ENCODE measurements at places on chromosomes 7 and 10. TPM values are rescaled to one million over a fixed set of nuclear protein-coding genes. Genes with fewer than 3 reads are reported as not detected.

CYP3A7 gene
- total RNA-seq, result not detected

DNA sequence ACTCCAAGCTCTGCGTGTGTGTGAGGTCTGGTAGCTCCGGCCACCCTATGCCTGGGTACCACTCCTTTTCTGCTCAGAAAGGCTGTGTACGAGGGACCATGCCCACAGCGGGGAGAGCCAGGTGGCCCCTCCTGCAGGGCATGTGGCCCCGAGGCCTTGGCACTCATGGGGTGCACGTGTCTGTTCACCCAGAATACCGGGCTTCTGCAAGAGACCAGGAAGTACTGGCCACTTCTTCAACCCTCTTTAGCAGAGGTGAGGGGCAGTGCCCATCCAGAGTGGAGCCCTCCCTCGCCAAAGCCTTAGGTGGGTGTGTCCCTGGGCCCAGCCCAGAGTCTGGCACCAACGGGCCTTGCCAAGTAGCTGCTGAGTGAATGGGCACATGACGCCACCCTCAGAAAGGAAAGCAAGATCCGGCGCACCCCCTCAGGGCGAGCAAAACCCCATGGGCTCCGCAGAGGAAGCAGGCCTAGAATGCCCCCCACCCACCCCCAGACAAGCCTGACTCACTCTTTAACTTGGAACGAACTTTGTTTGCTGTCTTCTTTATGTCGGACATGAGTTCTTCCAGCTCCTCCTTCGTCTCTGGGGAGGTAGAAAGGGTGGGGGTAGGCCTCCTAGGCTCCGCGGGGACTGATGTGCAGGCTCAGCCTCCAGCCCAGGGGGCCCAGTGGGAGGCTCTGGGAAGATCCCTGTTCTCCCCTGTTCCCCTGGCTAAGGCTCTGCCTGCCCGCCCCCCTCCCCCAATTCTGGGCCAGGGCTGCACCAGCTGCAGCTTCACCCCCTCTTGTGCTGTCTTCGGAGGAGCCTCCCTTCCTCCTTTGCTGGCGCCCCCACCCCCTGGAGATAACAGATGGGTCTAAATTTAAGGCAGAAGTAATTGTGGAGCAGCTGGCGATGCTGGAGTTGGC lies 14.6 kb downstream of the STX1A start:
- no peaks in the 10 kb centered on the region for H3K27me3 ChIP-seq
- DNase-seq, result peak; percentile 87
- H3K4me3 ChIP-seq, result no peak overlapping the region
- peaks cover 46% of the 10 kb centered on the region for H3K36me3 ChIP-seq
- H3K27ac ChIP-seq, result peak overlapping the region; percentile 13

GRM8 gene
- not detected for total RNA-seq

- H3K27me3 ChIP-seq, result no peaks in the 10 kb centered on the region
- no peak for DNase-seq
- no peak overlapping the region for H3K4me3 ChIP-seq
- H3K4me1 ChIP-seq, result peaks cover 7% of the 10 kb centered on the region
- H3K27ac ChIP-seq, result peak overlapping the region; percentile 63
Observed at GRCh38 chr10:4053940-4054339, 268.9 kb upstream of the KLF6 start.

DNA sequence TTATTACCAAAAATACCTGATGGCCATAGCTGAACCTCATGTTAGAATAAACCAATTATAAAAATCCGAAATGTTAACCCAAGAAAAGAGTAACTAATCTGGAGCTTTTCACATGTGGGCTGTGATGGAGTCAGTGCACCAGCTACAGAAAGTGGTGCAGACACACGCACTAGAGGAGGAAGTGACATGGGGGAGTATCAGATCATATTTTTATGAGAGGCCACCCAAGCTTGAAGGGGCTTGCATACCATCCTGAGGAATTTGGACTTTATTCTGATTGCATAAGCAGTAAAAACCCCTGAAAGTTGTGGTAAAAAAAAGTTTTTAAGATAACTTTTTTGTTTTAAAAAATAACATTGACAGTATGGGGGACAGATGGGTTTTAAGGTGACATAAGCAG lies 1148.5 kb upstream of the CELF2 start:
- H3K36me3 ChIP-seq, result no peaks in the 10 kb centered on the region
- H3K27me3 ChIP-seq, result no peaks in the 10 kb centered on the region
- no peak for DNase-seq
- peaks cover 7% of the 10 kb centered on the region for H3K4me1 ChIP-seq

GRCh38 chr7:148334441-148334956 lies 256.1 kb upstream of the C7orf33 start:
- peaks cover 45% of the 10 kb centered on the region for H3K4me1 ChIP-seq
- H3K4me3 ChIP-seq, result no peak overlapping the region
- H3K36me3 ChIP-seq, result peaks cover 4% of the 10 kb centered on the region
- no peak overlapping the region for H3K27ac ChIP-seq
- no peak for DNase-seq

GRCh38 chr10:114520453-114520852 lies 116.2 kb upstream of the AFAP1L2 start:
- H3K36me3 ChIP-seq, result peaks cover 15% of the 10 kb centered on the region
- DNase-seq, result peak; percentile 93
- peak overlapping the region; percentile 84 for H3K27ac ChIP-seq
- no peaks in the 10 kb centered on the region for H3K27me3 ChIP-seq

- peak overlapping the region; percentile 93 for H3K27ac ChIP-seq
- peaks cover 17% of the 10 kb centered on the region for H3K4me1 ChIP-seq
- peaks cover 10% of the 10 kb centered on the region for H3K36me3 ChIP-seq
- peak overlapping the region; percentile 86 for H3K4me3 ChIP-seq
- peak; percentile 93 for DNase-seq
- no peaks in the 10 kb centered on the region for H3K27me3 ChIP-seq
Observed at GRCh38 chr10:88989824-88990383, 694 bp upstream of the FAS start.

- DNase-seq, result no peak
- no peaks in the 10 kb centered on the region for H3K4me1 ChIP-seq
- no peak overlapping the region for H3K4me3 ChIP-seq
Observed at GRCh38 chr7:22179442-22179879, 177.5 kb downstream of the RAPGEF5 start.

GRCh38 chr10:36116731-36117130 lies 474.6 kb upstream of the FZD8 start:
- H3K4me3 ChIP-seq, result no peak overlapping the region
- H3K27me3 ChIP-seq, result no peaks in the 10 kb centered on the region
- H3K36me3 ChIP-seq, result no peaks in the 10 kb centered on the region

- H3K36me3 ChIP-seq, result no peaks in the 10 kb centered on the region
- no peak within 1 kb of the TSS for H3K27ac ChIP-seq
- H3K4me1 ChIP-seq, result peaks cover 8% of the 10 kb centered on the region
Observed at GRCh38 chr7:19772841-19773760, at the start of gene TMEM196. Gene TMEM196 (minus strand): TSS chr7:19773617. CDS start chr7:19772696, 921 bp downstream.

- H3K27me3 ChIP-seq, result no peaks in the 10 kb centered on the region
- H3K36me3 ChIP-seq, result peaks cover 12% of the 10 kb centered on the region
- H3K4me3 ChIP-seq, result no peak overlapping the region
- H3K27ac ChIP-seq, result no peak overlapping the region
Observed at GRCh38 chr7:65379318-65379717, 5.7 kb downstream of the ZNF92 start.

- H3K27me3 ChIP-seq, result peaks cover 11% of the 10 kb centered on the region
- H3K27ac ChIP-seq, result no peak overlapping the region
- no peaks in the 10 kb centered on the region for H3K4me1 ChIP-seq
- H3K4me3 ChIP-seq, result no peak overlapping the region
- no peaks in the 10 kb centered on the region for H3K36me3 ChIP-seq
- DNase-seq, result no peak
Observed at GRCh38 chr7:137402536-137403352, 59.2 kb upstream of the PTN start.

DNA sequence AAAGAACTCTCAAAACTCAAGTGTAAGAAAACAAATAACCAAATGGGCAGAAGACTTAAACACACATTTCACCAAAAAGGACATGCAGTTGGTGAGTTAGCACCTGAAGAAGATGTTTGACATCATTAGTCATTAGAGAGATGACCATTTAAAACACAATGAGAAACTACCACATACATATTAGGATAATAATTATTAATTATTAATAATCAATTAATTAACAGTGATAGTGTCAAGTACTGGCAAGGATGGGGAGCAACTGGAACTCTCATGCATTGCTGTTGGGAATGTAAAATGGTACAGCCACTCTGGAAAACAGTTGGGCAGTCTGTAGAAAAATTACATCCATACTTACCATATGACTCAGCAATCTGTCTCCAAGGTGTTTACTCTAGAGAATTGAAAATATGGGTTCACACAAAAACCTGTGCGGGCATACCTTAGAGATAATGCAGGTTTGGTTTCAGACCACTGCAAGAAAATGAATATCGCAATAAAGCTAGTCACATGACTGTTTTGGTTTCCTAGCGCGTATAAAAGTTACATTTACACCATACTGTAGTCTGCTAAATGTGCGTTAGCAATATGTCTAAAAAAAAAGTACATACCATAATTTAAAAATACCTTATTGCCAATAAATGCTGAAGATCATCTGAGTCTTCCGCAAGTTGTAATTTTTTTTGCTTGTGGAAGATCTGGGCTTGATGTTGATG lies 30.3 kb downstream of the ARID5B start:
- peak; percentile 25 for DNase-seq
- no peak overlapping the region for H3K4me3 ChIP-seq
- no peak overlapping the region for H3K27ac ChIP-seq
- peaks cover 8% of the 10 kb centered on the region for H3K4me1 ChIP-seq

DNA sequence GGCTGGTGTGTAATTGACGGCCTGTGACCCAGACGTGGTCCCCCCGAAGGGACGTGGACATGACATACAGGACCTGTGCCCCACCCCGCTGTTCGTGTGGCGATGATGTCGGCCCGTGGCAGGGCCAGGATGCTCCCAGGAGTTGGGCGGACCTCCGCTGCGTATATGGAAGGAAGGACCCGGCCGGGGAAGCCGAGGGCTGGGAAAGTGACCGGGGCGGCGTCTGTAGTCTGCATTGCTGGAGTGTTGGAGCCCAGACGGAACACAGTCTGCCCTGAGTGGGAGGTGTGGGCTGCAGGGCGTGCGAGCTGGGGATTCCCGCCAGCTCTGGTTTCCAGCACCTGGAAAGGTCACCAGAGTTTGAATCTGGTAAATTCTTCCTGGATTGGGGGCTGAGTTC lies 45.0 kb upstream of the FOXL3 start:
- H3K27me3 ChIP-seq, result no peaks in the 10 kb centered on the region
- peaks cover 20% of the 10 kb centered on the region for H3K36me3 ChIP-seq
- no peak overlapping the region for H3K27ac ChIP-seq
- peaks cover 7% of the 10 kb centered on the region for H3K4me1 ChIP-seq
- no peak overlapping the region for H3K4me3 ChIP-seq

UCMA gene
- not detected for total RNA-seq

DNA sequence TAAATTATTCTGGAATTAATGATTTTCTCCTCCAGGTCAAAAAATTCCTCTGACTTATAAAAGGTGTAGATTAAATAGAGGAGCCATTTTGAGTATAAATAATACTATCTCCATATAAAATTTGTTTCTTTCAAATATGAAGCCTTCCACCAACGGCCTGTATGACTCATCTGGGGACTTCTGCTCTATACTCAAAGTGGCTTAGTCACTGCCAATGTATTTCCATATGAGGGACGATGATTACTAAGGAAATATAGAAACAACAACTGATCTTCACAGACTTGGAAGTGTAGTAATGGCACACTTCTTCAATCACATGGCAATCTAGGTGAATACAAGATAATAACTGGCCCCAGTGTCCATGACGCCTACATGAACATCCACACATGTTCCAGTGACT lies 335.6 kb upstream of the HGF start:
- DNase-seq, result peak; percentile 17
- H3K4me3 ChIP-seq, result no peak overlapping the region
- peaks cover 23% of the 10 kb centered on the region for H3K27me3 ChIP-seq
- no peaks in the 10 kb centered on the region for H3K4me1 ChIP-seq

- no peak overlapping the region for H3K27ac ChIP-seq
- no peaks in the 10 kb centered on the region for H3K4me1 ChIP-seq
- DNase-seq, result peak; percentile 45
- peaks cover 11% of the 10 kb centered on the region for H3K27me3 ChIP-seq
Observed at GRCh38 chr10:98331885-98332284, 63.9 kb upstream of the LOXL4 start.

PDZD7 gene
- 0.58 TPM for total RNA-seq

GIMAP1 gene
- not detected for total RNA-seq

NACAD gene
- total RNA-seq, result not detected

DNA sequence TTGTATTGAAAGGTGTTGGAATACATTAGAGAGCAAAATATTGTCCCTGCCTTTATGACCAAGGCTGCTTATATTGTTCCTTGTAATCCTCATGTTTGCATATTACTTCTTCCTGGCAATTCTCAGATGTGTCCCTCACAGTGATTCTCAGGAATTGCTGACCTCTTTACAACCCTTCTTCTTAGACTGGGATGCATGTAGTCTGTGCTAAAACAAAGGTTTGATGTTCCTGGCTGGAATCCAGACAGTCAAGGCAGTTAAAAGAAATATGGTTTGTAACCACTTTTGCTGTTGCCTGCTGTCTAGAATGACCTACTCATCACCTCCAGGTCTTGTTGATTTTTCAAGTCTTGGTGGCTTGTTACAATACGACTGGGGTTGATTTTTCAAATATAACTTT lies 367.6 kb downstream of the HGF start:
- no peak overlapping the region for H3K4me3 ChIP-seq
- no peaks in the 10 kb centered on the region for H3K27me3 ChIP-seq
- peak; percentile 9 for DNase-seq
- no peaks in the 10 kb centered on the region for H3K36me3 ChIP-seq

GRCh38 chr10:24390746-24391145 lies 181.8 kb downstream of the KIAA1217 start:
- no peaks in the 10 kb centered on the region for H3K4me1 ChIP-seq
- DNase-seq, result no peak

DNA sequence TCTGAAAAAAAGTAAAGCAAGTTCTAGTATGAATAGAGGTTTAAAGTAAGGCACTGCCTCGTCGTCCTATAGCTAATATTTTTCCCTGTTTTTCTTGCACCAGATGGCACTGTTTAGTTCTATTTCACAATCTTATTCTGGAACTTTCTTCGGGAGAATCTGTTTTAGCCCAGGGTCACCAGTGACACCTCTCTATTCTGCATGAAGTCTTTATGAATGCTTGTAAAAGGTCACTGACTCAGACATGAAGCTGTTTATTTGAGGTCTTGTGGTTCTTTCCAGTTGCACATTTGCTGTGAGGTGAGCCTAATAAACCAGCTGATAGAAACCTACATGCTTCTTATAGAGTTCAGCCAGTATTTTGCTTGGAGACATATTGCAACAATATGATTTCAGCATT lies 444.3 kb downstream of the AUTS2 start:
- no peak overlapping the region for H3K4me3 ChIP-seq
- H3K36me3 ChIP-seq, result no peaks in the 10 kb centered on the region
- DNase-seq, result no peak
- no peaks in the 10 kb centered on the region for H3K4me1 ChIP-seq
- H3K27me3 ChIP-seq, result no peaks in the 10 kb centered on the region

DNA sequence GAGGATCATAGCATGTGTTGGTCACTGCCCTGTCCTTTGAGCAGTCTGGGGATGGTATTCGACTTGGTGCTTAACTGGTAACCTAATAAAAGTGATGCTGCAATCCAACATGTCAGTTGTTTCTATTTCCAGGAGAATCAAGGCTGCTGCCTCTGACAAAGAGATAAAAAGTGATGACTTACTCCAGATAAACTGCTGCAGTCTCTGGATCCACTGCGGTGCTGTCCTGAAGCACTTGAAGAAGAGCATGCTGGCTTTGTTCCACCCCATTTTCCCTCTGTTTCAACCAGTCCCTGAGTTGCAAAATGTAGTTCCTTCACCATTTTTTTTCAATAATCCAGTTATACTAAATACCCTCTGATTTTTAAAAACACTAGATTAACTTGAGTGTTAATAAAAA lies 403.5 kb upstream of the ANKRD30A start:
- H3K4me3 ChIP-seq, result no peak overlapping the region
- no peak for DNase-seq
- H3K27me3 ChIP-seq, result no peaks in the 10 kb centered on the region
- H3K4me1 ChIP-seq, result peaks cover 8% of the 10 kb centered on the region
